ENCODE measurements at places on chromosomes 5 and 9.

- DNase-seq = peak; percentile 77
Measured at GRCh38 chr5:80082731-80083100, 47.6 kb downstream of the THBS4 start.

DNA sequence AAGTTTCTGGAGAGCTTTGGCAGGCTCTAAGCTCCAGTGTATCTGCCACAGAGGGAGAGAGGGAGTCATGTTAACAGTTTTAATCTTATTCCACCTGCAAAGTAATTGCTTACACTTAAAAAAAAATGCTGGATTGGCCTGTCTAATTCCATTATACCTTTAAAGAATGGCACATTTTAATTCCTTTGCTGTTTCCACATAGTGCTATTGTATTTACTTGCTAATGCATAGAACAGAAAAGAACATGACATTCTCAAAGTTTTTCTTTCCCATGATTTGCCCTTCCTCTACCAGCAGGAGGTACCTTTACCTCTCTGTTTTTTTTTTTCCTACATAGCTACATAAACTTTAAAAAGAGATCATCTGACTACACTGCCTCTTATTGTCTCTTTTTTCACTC, 318.0 kb downstream of the GLIS3 start:
- DNase-seq = no peak

DNA sequence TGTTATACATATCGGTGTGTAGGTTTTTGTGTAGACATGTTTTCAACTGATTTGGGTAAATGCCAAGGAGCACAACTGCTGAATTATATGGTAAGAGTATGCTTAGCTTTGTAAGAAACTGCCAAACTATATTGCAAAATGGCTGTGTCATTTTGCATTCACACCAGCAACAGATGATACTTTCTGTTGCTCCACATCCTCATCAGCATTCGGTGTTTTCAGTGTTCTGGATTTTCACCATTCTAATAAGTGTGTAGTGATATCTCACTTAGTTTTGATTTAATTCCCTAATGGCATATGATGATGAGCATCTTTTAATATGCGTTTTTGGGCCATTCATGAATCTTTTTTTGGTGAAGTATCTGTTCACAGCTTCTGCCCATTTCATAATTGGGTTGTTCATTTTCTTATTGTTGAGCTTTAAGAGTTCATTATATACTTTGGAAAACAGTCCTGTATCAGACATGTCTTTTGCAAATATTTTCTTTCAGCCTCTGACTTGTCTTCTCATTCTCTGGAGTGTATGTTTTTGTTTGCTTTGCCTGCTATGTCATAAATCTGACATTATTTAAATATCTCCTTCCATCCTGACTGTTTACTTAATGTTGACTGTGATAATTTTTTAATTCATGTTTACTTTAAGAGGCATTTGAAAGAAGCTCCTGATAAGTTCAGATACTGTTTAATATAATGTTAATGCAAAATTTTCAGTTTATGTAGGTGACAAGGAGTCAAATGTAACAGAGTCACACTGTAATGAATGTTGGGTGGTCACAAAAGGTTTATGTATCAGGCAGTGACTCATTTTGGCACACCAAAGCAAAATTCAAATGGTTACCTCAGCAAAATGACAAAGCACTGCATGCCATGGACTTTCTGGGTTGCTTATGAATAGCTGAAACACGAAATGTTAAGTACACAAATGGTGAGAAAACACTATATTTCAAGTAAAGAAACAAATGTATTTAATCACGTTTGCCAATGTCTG, 181.1 kb upstream of the DAB2 start:
- DNase-seq = peak; percentile 27

DNA sequence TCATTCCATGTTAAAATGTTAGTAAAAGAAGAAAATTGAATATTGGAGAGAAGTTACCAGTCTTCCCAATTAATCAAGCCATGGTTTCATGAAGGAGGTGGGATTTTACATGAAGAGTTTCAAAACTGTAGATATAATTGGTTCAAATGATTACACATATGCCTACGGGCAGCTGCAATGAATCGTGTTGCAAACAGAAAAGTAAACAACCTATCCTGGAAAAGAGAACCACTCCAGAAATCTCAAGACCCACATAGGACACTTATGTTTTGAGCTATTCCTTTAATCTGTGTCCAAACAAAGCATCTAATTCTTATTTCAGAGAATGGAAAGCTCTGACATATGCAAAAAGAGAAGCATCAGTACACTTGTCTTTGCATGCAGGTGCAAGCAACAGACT, 340.2 kb downstream of the NDUFS4 start:
- DNase-seq = no peak

DNA sequence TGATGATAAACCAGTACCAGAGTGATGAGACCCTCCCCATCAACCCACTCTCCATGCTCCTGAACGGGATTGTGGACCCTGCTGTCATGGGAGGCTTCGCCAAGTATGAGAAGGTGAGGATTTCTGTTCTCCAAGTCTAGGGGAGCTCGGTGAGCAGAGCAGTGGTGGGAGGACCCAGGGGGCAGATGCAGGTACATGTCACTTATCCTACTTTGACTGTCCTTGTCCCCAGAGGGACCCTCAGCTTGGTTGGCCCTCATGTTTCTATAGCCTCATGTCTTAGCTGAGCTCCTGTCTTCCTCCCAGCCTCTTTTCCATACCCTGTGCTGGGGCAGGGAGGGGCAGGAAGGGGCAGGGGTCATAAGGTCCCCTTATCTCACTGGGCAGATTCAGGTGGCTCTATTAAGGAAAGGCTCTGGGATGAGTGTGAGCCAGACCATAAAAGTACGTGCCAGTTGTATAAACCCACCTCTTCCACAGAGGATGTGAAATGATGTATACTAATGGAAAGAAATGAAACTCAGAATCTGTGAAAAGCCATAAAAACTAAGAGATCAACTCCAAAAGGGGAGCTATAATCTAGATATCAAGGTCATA, 38.0 kb upstream of the FOXI1 start:
- no peak for DNase-seq

DNA sequence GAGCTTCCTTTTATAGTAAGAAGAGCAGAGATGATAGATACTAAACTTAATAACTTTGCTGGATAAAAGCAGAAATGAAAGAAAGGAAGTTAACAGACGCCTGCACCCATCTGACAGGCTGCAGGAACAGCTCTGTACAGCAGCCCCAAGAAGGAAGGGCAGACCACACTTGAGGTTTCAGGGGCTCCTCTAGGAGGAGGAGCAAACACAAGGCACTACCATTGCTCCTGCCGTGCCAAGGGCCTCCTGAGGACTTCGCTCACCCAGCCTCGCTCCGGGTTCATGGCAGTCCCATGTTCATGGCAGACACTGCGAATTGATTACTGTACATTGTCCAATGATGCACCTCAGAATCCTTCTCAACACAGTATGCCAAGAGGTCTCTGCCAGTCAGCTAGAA, 85.1 kb downstream of the AMBP start:
- no peak for DNase-seq

- peak; percentile 50 for DNase-seq
Measured at GRCh38 chr9:71768388-71769174, at the start of gene CEMIP2. Gene CEMIP2 (minus strand): TSS chr9:71768513. CDS start chr9:71750373, 18,140 bp downstream.

- DNase-seq = no peak
Measured at GRCh38 chr9:117427357-117427913, 12.6 kb upstream of the ASTN2 start.

GRCh38 chr9:75615284-75615683, 275.2 kb upstream of the PCSK5 start:
- DNase-seq = no peak

- no peak for DNase-seq
Measured at GRCh38 chr5:106154280-106154716, 1516.4 kb downstream of the EFNA5 start.

DNA sequence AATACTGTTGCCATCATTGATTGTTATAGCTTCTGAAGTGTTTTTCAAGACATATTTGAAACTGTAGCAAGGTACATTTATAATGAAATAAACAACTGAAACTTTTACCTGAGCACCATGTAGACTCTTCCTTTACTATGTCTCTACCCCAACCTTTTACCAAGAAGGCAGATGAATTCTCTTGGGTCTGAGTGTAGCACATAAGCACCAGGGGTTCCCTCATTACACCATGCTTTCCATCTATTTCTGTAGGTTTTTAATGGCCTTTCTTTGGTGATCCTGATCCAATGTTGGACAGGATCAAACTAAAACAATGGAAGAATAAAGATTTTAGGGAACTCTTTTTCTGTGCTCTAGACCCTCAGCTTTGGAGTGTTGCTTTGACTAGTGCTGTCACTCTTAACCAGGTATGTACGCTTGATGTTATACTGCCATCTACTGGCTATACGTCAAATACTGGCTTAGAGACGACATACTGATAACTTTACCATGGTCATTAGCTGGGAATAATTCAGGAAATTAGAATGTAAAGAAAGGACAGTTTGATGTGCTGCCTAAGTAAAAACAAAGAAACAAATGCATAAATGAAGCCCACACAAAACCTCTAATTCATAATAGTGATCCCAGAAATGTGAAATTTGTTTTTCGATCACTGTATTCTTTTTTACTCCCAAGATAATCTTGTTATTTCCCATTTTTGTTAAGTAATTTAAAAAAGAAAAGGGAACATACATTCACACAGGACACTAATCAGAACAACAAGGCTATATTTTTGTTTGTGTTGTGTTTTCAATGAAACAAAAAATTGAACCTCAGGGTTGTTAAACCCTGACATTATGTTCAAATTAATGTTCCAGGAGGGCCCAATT, 30.7 kb downstream of the IFNW1 start:
- peak; percentile 81 for DNase-seq

DNA sequence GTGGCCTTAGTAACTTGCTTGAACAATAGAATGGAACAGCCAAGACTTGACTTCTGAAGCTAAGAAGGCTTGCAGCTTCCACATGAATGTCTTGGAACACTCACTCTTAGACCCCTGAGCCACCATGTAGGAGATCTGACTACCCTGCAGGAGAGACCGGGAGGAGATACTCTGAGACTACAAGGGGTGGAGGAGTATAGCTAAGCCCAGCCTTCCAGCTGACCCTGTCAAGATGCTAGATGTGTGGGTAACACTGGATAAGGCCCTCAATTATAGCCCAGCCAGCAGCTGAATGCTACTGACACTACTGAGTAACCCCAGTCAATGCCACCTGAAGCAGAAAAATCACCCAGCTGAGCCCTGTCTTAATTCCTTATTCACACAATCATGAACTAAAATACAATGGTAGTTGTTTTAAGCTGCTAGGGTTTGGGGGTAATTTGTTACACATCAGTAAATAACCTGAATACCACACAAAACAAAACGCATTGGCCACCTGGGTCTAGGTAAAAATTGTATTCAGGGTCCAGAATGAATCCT, 180.9 kb downstream of the FSTL4 start:
- DNase-seq = no peak

- no peak for DNase-seq
Measured at GRCh38 chr9:93059715-93060578, 1.4 kb downstream of the SUSD3 start.

DNA sequence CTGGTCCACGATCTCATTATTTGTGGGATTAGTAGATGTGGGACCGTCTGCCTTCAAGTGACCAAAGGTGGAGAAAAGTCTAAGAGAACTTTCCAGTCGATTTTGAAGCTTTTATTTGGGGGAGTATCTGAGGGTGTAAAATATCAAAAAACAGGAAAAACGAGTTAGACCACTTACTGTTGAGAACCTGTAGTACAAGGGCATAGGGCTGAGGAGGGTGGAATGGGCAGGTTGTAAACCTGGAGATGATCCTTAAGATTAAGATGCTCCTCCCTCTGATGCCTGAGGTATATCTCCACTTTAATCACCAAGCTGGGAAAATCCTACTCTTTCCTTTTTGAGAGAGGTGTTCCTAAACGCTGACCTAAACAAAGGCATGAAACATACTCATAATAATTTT, 32.0 kb upstream of the GTF2H2C start:
- DNase-seq = no peak

DNA sequence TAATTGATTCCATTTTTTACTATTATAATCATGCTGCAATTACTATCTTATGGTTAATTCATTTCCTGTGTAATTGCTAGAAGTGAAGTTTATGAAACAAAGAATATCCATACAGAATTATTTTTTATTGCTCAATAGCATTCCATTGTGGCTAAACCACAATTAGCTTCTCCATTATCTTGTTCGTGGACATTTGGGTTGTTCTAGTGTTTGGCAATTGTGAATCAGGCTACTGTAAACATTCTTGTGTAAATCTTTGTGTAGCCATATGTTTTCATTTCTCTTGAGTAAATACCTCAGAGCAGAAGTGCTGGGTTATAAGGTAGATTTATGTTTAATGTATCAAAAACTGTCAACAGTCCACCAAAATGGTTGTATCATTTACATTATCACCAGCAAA, 341.1 kb downstream of the MAT2B start:
- DNase-seq = peak; percentile 12

DNA sequence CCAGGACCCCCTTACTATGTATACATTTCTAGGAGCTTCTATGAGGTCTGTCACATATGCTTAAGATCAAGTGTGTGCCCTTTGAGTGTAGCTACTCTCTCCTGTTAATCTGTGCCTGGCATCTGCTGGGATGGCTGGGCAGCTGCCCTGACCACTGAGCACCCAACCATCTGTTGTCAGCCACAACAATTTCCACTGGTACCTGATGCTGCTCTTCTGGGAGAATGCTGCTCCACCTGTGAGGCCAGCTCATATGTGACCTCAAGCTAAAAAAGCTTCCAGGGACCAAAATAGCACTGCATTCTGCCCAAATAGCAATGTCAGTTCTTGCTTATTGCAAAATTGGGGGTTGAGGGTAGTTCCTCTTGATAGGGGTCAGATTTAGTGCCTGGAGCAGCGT, 595.6 kb downstream of the RAB3C start:
- DNase-seq = no peak

- no peak for DNase-seq
Measured at GRCh38 chr9:137199411-137200121, 975 bp downstream of the TPRN start.

DNA sequence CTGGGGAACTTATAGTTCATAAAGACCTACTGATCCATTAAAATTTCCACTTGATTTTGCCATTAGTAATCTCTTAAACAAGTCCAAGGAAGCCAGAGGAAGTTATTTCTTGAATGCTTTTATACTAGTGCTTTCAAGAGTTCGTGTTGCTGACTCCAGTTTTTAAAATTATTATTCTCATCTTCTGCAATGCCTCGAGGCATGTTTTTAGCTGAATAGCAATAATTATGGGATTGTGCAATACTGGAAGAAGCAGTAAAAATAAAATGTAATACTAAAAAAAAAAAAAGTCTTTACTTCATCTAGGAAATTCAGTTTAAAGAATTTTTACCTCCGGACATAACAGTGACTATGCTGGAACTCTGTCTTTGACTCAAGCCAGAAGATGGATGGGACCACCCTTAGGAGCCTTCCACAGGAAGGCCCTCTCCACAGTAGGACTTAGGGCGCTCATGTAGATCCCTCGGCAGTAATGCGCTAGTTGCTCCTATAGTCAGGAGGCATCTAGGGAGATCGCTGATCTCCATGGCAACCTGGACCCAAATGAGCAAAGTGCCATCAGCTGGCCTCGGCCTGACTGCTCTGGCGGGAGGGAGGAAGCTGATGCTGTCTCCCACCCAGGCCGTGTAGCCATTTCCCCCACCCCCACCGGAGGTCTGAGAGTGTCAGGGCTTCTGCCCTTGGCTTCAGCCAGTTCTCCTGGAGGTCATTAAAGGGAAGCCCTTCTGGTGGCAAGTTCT, 56.7 kb downstream of the DAPK1 start:
- no peak for DNase-seq

Measured in T47D (cell line).